ENCODE measurements at places on chromosomes 2 and 18.
A peak's percentile ranks its signal among the peaks of the same experiment; 100 is the strongest.

- no peak for DNase-seq
Measured at GRCh38 chr2:164023896-164024295, 288.1 kb upstream of the FIGN start.

DNA sequence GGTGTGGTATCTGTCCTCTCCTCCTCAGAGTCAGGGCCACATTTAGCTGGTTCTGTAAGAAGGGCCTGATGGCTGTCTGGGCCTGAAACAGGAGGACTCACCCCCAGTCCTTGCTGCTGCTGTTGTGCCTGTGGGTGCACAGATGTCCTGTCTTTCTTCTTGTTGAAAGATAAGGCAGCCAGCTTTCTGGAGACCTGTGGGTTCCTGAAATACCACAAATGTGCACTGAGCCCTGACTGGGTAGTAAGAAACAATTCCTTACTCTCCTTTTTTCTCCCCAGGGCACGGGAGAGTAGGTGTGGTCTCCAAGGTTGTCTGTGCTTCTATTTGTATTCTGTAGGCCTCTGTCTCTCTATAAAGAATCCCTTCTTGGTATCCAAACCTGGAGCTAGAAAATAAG is 96.2 kb upstream of the DLX2 start:
- DNase-seq, result no peak

GRCh38 chr2:39718483-39718882 is 52.8 kb downstream of the TMEM178A start:
- no peak for DNase-seq

DNA sequence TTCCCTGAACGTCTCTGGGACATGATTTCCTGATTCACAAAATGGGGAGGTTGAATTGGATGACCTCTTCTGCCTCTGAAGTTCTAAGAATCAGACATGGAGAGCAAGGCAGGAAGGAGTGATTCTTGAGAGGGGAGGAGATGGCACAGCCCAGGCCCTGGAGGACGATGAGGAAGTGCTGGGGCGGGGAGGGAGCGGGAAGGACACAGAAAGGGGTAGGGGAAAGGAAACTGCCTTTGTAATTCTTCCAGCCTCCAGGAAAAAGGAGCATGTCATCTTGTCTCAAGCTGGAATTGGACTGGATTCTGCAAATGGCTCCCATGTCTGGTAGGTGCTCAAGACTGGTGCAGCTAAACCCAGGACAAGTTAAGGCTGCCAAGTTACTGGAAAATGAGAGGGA is 97.0 kb upstream of the NCK2 start:
- DNase-seq, result no peak

- no peak for DNase-seq
Measured at GRCh38 chr2:202373490-202373889, 2.6 kb upstream of the BMPR2 start.

DNA sequence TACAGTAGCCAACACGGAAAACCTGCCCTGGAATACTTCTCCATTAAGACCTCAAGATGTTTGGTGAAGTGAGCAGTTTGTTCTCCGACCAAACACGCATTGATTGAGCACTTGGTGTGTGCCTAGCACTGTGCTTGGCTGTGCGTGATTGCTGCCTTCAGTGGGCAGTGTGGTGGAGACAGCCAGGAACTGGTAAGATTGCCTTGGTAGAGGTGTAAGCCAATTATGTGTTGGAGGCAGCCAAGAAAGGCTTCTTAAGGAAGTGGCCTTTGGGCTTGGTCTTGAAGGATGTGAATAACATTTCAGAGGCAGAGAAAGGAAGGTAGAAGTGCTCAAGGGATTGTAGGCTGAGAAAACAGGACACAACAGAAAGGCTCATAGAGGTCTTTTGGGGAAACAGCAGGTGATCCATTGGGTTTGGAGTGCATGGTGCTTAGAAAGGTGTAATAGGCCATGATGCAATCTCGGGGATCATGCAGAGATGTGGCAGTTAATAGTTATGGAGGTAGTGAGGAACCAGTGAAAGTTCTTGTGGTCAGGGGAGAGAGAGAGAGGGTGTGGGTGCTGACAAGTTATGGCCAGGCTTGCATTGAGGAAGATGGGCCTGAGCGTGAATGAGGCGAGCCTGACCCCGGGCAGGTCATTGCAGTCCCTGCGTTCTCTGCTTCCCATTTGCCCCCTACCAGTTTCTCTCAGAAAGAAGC is 6.3 kb downstream of the B3GNT2 start:
- no peak for DNase-seq

DNA sequence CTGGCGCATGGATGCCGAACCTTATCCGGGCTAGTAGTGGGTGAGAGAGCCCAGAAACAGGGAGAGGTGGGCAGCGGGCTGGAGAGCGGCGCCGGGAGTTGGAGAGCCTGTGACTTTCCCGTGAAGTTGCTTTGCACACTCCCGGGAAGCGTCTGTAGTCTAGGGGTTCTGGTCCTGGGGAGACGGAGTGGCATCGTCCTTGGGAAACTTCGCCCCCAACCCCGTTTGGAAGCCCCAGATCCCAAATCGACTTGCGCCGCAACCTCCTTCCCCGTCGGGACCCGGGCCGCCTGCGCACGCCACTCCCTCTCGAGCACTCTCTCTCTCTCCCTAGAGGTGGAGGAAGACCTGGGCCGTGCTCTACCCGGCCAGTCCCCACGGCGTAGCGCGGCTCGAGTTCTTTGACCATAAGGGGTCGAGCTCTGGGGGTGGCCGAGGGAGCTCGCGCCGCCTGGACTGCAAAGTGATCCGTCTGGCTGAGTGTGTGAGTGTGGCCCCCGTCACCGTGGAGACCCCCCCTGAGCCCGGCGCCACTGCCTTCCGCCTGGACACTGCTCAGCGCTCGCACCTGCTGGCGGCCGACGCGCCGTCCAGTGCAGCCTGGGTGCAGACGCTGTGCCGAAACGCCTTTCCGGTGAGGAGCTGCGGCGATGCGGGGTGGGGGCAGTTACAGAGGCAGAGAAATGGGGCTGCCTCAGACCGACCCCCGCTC is 456 bp downstream of the DOK1 start:
- peak; percentile 64 for DNase-seq

All from germinal center (tissue), 1 donor.